ENCODE measurements at places on chromosomes 12 and 14.

GRCh38 chr12:75579552-75579951 lies 68.1 kb upstream of the KRR1 start:
- DNase-seq, result no peak

- no peak for DNase-seq
Measured at GRCh38 chr14:26163761-26164160, 434.1 kb downstream of the NOVA1 start.

DNA sequence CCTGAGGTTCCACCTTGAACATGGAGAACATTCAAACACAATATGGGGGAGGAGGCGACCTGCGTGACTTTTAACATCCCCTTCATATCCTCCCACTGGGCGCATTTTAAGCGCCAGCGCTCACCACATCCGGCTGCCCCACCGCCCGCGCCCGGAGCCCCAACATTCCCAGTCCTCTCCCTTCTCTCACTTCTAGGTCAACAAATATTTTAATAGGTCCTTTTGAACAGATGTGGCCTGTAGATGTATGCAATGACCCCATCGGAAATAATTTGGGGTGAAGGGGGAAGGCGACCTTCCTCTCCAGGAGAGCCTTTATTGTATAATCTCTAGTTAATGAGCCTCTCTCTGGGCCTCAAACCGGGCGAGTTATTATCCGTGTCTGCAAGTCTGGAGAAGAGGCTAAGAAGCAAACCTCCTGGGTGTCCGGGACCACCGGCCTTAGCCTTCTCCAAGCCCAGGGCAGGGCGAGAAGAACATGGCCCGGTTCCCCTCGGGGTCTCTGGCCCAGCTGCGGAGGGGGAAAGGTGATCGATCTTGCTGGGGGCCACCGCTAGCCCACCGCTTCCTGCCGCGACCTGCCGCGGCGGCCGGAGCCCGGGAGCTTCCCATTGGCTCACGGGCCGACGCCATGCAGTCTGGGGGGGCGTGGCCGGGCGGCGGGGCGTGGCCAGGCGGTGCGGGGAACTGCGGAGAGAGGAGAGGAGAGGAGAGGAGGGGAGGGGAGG lies 83.2 kb upstream of the HMGA2 start:
- DNase-seq, result peak; percentile 94

DNA sequence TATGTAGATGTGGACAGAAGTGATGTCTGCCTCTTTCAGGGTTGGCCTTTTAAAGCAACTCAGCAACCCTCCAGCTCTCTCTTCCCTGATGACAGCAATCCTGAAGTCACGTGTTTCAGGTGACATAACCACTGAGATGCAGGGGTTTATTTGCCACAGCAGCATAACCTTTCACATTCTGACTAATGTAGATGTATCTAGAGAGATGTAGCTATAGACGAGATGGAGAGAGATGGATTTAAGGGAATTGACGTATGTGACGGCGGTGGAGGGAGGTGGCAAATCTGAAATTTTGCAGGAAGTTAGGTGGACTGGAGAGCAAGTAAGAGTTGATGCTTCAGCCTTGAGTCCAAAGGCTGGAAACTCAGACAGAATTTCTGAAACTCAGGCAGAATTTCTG lies 126.0 kb downstream of the ZFP36L1 start:
- peak; percentile 3 for DNase-seq

DNA sequence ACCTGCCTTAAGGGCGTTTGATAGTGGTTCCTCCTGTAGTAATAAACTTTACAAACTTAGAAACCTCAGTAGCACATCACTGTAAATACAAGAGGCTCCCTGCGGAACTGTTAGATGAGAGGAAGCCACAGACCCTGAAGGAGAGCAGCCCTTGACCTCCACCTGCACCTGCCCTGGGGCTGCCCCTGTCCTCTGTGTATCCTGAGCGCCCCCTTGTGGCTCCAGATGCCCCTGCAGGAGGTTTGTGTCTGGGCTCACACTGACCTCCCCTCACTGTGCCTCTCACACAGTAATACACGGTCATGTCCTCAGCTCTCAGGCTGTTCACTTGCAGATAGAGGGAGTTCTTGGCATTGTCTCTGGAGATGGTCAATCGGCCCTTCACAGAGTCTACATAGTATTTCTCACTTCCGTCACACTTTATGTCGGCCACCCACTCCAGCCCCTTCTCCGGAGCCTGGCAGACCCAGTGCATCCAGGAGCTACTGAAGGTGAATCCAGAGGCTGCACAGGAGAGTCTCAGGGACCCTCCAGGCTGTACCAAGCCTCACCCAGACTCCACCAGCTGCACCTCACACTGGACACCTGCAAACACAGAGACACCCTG lies 1059.8 kb downstream of the TMEM121 start:
- DNase-seq, result no peak

- no peak for DNase-seq
Measured at GRCh38 chr12:69896653-69897381, 71.8 kb downstream of the MYRFL start.

- DNase-seq, result peak; percentile 88
Measured at GRCh38 chr12:6532927-6533652, 1.2 kb upstream of the GAPDH start.

DNA sequence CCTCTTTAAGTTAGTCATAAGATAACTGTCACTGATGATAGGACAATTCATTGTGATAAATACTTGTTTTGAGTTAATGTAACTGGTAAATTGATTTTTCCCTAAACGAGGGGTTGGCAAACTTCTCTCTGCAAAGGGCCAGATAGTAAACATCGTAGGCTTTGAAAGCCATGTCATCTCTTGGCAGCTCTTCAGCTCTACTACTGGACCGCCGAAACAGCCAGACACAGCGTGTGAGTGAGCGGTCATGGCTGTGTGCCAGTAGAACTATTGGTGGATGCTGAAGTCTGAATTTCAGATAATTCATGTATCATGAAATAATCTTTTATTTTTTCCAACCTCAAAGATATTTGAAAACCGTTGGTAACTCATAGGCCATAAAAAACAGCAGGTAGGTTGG lies 9.9 kb downstream of the PIWIL1 start:
- no peak for DNase-seq

- DNase-seq, result no peak
Measured at GRCh38 chr12:42291680-42292079, 34.2 kb downstream of the ZCRB1 start.

DNA sequence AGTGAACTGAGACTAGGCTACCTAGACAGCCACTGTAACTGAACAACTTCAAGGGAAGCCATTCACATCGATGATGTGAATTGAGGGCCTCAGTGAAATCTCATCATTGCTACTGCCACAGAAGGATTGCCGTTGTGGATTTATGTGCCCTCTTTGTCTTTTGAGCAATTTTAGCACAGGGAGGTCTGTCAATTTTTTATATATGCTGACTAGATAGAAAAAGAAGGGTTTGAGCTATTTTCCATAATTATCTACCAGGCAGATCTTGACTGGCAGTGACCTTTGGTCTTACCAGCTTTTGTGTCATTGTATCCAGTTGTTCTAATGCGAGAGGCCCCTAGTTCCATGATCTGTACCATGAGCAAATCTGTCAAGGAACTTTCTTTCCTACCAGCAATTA lies 179.4 kb downstream of the ERC1 start:
- DNase-seq, result no peak

GRCh38 chr12:44193281-44193680 lies 357.4 kb downstream of the TMEM117 start:
- no peak for DNase-seq

- no peak for DNase-seq
Measured at GRCh38 chr12:46384451-46385309, 12.1 kb upstream of the SLC38A2 start.

GRCh38 chr14:70934502-70935134 lies 27.4 kb downstream of the PCNX1 start:
- DNase-seq, result no peak

DNA sequence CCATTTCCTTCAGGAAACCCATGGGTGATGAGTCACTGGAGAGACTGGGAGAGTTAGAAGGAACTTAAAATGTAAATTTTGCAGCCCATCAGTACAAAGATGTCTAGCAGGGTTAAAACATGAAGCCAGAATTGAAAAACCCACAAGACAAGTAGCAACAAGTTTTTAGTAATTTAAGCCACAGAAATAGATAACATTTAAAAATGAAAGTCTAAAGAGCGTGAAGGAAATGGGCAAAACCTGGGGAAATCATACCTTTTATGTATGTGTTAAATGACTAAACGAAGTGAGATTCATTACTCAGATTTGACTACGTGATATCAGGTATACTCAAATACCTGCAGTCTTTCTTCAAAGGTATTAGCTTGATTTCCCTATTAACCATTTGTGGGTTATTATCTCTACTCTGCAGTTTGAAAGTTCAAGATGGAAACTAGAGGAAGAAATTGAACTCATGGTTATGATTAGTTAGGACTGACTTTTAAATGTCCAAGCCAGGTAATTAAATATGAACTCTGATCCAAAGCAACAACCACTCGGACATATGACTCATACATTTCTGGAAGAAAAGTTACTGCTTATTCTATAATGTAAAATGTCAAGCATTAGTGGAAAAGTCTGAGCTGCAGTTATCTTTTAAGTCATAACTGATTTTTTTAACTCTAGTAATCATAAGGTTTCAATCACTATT lies 84.1 kb downstream of the ITPR2 start:
- no peak for DNase-seq

- DNase-seq, result no peak
Measured at GRCh38 chr14:98233656-98234055, 1038.3 kb downstream of the BCL11B start.

GRCh38 chr14:27688841-27689444 lies 1077.6 kb upstream of the FOXG1 start:
- no peak for DNase-seq

Measured in right hindlimb (tissue), 1 donor.